Breast epithelium (tissue), 4 donors: ENCODE measurements at places on chromosomes 5 and 9.

GRCh38 chr9:137506274-137506673 is 43.9 kb downstream of the PNPLA7 start:
- DNase-seq, result no peak

- DNase-seq, result no peak
These were observed 105.9 kb upstream of the PRLR start for GRCh38 chr5:35336230-35336629.

- no peak for DNase-seq
These were observed 38.1 kb downstream of the FAM240B start for GRCh38 chr9:38681747-38682227.

DNA sequence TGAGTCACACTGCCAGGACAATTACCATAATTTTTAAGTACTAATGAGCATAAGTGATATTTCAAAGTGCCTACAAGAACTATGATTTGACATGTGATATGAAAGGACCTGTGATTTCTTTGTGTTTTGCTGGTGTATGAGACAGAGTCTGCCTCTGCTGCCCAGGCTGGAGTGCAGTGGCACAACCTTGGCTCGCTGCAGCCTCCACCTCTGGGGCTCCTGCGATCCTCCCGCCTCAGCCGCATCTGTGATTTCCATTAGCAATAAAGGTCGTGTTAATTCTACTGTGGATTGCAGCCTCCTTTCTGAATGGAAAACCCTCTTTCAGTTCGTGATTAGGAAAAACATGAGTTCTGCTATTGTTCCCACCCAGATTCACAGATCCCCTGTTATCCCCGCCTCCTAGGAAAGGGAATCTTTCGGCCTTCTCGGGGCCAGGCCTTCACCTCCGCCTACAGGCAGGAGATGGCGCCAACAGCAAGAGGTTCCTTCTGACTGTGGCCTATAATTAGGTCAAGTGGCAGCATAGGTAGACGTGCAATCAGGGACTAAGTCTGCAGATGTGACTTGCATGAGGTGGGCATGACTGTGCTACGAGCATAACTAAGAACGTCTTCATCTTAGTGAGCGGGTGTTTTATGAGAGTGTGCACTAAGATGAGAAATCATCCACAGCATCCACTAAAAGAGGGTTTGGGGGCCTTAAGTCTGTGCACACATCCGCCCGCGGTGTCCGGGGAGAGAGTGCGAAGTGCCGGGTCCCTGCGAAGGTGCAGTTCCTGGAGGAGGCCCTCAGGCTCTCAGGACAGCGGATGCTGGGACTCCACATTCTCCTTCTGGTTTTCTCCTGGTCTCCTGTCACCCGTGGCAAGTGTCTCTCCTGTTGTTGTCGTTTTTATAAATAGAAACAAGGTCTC is 23.1 kb downstream of the TRIM7 start:
- DNase-seq, result no peak

- DNase-seq, result no peak
These were observed 101.7 kb downstream of the PSD2 start for GRCh38 chr5:139897342-139897741.

- DNase-seq, result no peak
These were observed 1.1 kb downstream of the DMRTA1 start for GRCh38 chr9:22447618-22448305.
